ENCODE measurements at places on chromosomes 1 and 21.
A peak's percentile ranks its signal among the peaks of the same experiment; 100 is the strongest.

GRCh38 chr1:37726751-37727585 is 34.7 kb downstream of the CDCA8 start:
- no peak for DNase-seq

DNA sequence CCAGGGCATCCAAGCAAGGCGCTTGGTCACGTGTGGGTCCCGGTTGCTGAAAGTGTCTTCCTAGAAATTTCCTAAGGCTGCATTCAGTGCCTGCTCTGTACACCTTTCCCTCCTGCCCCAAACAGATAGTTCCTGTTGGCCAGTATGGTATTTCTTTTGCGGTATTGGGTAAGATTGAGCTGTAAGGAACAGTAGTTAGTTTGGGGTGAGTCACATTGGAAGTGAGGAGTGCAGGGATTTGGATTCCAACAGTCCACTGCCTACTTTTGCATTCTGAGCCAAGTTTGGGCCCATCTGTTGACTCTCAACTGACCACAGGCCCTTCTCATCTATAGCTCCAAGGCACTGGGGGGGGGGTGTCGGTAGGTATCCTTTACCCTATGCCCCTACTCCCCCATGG is 83.4 kb downstream of the MAP3K21 start:
- no peak for DNase-seq

DNA sequence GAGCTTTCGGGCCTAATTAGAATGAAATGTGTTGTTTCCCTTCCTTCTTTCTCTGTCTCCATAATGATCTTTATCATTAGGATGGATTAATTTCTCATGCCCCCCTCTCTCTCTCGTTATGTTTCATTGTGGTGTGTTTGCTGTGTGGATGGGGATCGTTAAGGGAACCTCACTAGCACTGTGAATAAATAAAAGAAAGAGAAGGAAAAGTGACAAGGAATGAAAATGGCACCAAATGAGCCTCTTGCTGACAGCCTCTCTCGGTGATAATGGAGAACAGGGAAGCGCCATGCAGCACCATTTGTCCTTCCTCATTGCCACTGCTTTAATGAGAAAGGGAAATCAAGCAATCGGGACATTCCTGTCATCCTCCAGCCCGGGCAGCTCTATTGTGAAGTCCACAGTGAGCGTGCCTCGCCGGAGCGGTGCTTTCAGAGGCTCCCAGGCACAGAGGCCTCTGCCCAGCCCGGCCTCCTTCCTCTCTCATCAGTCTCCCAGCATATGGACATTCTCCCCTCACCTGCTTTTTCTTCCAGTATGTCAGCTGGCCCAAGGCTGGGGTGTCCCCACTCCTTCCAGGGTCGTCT is 265.7 kb upstream of the TMEM51 start:
- DNase-seq, result no peak

DNA sequence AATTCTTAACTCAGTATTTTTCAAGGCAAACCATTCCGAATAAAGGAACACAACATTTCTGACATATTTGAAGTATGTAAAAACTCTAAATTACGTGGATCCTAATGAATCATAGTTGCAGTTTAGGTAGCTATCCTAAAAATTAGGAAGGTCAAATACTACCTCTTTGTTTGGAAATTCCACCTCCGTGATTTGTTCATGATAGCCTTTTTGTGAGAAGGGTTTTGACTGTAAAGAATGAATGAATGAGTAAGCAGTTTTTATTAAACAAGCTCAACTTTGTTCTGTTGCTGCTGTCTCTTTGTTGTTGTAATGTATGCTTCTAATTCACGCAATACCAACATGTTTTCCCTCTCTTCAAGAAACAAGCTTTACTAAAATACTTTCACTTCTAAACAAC is 840.4 kb downstream of the USP25 start:
- DNase-seq, result no peak

DNA sequence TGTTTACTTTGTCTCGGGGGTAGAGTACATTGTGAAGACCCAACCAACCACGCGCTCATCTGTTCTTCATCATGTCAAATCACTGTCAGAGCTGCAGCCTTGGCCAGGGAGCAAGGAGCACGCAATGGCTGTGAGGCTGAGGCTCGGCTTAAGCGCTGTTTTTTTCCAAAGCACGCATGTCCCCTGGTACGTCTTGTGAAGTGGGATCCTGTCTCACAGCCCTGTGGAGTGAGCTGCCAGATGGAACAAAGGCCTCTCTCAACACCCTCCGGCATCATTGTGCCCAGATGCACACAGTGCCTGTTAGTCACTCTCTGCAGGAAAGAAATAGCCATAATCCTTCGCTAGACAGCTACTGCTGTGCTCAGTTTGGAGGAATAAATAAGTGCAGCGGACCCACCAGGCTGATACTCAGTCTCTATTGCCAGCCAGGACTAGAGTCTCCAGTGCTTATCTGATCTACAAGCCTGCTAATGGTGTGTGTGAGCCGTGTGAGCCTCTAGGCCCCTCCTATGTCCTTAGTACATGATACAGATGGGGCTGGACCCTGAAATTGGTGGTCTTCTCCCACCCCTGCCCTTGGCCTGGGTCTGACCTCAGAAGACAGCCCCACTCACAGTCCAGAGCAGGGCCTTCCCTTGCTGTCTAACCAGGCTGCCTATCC is 91.3 kb upstream of the COA6 start:
- no peak for DNase-seq

GRCh38 chr1:235455097-235455496 is 49.2 kb downstream of the B3GALNT2 start:
- no peak for DNase-seq

GRCh38 chr1:117007719-117008013 is 6.1 kb downstream of the CD101 start:
- DNase-seq, result no peak

DNA sequence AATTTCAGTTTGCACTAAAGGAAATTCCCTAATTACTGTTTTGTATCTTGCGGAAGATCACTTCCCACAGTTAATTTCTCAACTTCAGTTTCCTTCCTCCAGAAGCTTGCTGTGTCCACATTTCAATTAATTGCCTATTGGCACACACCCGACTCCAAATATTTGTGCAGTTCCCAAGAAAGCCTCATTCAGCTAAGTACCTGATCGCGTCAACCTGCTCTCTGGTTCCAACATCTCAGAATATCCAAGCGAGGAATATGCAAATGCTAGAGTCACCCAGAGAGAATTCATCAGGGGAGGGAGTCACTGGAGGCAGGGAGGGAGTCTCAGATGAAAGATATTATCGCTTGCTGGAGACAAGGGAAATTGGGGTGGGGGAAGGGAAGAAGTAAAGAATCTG is 351.3 kb downstream of the RRAGC start:
- DNase-seq, result peak; percentile 1

- DNase-seq, result peak; percentile 39
Observed at GRCh38 chr1:88730132-88730675, 46.1 kb downstream of the PKN2 start.

- DNase-seq, result no peak
Observed at GRCh38 chr1:1561801-1562470, 12.7 kb downstream of the SSU72 start.

GRCh38 chr1:56719171-56719570 is 74.1 kb downstream of the PRKAA2 start:
- DNase-seq, result no peak

DNA sequence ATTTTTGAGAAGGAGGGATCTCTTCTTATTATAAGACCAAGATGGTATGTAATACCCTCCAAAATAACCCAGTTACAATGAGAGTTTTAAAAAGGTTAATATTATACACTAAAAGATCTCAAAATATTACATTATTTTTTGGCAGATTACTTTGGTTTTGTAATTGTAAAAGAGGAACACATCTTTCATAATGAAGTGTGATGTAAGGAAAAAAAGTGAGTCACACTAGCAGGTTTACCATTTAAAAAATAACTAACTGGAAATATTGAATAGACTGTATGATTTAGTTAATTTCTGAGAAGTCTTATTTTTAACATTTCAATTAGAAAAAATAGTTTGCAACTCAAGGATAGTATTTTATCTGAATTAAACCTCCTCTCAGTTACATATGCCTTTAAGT is 1.1 kb downstream of the F5 start:
- DNase-seq, result peak; percentile 29

- no peak for DNase-seq
Observed at GRCh38 chr1:55751776-55752175, 536.6 kb upstream of the USP24 start.

GRCh38 chr1:239989990-239990389 is 101.7 kb upstream of the FMN2 start:
- no peak for DNase-seq

GRCh38 chr1:160030657-160031364 is 979 bp downstream of the PIGM start:
- peak; percentile 37 for DNase-seq

DNA sequence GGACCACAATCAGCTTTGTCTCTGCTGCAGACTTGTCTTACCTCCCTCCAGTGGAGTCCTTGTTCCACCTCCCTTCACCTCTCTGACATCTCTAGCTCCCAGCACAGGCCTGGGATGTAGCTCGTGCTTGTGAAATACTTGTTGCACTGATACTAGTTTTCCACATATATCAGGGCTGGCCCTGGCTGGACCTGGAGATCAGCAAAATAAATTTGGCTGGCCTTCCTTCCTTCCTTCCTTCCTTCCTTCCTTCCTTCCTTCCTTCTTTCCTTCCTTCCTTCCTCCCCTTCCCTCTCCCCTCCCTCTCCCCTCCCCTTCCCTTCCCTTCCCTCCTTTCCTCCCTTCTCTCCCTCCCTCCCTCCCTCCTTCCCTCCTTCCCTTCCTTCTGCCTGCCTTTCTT is 196.5 kb downstream of the HIVEP3 start:
- DNase-seq, result no peak

- DNase-seq, result no peak
Observed at GRCh38 chr1:229753764-229754551, 127.9 kb downstream of the URB2 start.

- DNase-seq, result peak; percentile 73
Observed at GRCh38 chr1:205076245-205076761, 8.0 kb downstream of the TMEM81 start.

DNA sequence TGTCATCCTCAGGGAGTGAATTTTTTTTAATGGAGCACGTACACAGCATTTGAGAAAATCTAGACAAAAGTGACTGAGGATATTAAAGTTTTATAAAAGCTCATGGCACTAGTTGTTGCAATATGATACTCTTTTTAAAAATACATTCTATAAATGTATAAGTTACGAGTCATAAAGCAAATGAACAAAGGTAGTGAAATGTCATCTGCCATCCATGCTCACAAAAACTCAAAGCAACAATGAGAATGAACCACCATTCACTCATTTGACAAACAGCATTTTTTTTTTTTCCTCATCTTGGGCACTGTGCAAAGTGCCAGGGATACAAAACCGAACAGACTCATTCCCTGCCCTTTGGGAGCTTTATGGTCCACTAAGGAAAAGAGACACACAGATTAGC is 38.7 kb downstream of the GPR137B start:
- no peak for DNase-seq

GRCh38 chr1:204457666-204458065 is 36.9 kb downstream of the PIK3C2B start:
- DNase-seq, result no peak

DNA sequence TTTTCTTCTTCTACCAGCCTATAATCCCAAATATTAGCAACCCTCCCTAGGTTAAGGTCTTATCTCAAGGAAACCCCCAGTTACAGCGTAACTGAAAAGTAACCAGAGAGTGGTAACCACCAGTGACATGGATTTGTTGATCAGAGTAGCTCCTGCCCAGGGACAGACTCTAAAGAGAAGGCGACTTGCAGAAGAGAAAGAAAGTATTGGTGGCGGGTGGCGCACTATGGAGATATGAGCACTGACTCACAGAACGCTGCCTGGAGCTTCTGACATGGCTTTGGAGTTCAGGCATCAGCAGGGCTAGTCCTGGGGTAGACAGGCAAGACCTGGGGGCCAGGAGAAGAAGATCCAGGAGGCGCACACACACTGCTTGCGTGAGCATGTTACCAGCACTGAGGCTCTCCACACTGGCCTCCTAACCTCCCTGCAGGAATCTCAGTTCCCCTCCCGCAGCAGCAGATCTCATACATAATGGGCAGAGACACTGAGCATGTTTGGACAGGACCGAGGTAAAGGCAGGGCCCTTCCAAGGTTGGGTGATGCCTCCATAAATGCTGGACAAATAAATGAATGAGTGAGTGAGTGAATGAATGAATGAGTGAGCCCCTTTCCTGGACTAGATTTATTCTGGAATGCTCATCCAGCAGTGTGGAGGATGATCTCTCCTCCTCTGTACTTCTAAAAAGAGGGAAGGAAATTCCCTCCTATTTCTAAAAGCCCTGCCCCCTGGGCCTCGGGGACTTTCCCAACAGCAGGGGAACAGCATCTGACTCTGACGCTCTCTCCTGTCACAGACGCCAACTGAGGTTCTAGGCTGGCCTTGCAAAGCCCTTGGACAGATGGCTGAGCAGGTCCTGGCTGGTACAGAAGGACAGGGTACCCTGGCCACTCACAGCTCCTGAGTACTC is 175.5 kb downstream of the CLIC6 start:
- no peak for DNase-seq

DNA sequence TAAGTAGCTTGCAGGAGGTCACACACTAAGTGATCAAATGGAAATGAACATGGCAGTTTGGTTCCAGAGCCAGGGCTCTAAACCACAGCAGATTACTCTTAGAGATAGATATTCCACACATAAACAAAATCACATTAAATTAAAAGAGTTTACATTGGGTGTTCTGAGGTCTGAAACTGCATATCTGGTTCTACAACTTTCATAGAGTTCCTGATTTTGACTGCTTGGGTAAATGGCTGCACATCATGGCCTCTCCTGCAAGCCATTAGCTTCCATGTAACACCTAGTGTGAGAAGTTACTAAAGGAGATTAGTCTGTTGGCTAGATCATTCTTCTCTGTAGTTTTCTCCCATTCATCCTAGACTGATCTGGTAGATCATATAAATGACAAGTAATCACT is 12.8 kb upstream of the XCL2 start:
- no peak for DNase-seq

DNA sequence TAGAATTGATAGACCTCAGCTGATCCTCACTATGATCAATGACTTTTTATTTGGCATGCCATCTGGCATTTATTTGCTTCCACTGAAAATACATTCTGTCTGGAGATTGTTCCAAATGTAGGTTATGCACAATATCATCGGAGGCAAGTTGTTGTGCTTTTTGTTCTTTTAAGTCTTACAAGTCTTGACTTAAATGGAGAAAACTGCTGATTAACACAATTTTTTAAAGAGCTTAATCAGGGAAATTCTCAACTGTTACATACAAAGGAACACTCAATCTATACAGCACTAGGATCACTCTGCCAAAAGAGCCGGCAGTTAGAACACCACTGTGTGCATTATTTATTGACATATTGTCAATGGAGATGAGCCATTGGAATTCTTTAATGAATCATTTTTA is 19.2 kb downstream of the CYYR1 start:
- DNase-seq, result no peak

- DNase-seq, result no peak
Observed at GRCh38 chr1:165905853-165906252, 78.4 kb downstream of the UCK2 start.

DNA sequence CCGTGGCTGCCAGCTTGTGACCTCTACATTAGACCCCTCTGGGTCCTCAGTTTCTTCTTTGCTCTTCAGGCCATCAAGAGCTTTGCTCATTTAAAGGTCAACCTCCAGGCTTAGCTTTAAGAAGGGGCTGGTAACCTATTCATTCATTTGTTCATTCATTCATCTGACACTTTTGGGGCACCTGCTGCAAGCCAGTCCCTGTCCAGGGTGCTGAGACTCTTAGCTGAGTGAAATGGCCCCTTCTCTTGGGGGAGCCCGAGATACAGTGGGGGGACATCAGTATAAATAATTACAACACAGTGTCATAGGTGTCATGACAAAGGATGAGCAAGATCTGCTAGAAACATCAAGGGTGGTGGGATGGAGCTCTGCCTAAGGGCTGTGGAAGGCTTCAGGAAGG is 10.5 kb upstream of the TTC4 start:
- peak; percentile 9 for DNase-seq

GRCh38 chr1:63595435-63595834 is 2.2 kb downstream of the PGM1 start:
- DNase-seq, result no peak

GRCh38 chr1:115793162-115793561 is 24.6 kb upstream of the CASQ2 start:
- DNase-seq, result no peak
